Right ventricle myocardium inferior (tissue), 1 donor: ENCODE measurements at places on chromosomes 1 and 21.

- no peak for DNase-seq
These were observed 8.1 kb upstream of the TMCO2 start for GRCh38 chr1:40239626-40240025.

DNA sequence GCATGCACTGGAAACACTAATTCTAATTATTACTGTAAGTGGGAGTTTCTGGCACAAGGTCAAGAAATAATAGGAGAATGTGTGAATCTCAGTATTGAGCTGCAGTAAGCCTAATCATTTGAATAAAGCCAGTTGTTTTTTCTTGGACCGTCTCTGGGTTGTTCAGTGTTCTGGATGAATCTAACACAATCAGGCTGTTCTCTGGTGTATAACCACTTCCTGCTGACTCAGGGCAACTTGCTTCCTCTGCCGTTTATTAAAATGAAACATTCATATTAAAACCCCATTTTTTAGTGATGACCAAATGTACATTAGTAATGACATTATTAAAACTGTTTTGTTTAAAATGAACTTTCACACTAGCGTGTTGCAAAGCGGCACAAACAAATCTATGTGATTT lies 273.1 kb upstream of the SNX7 start:
- DNase-seq: no peak

- no peak for DNase-seq
These were observed 10.0 kb downstream of the GALNT2 start for GRCh38 chr1:230077011-230077410.

GRCh38 chr1:106515375-106515774 lies 541.1 kb upstream of the PRMT6 start:
- no peak for DNase-seq

GRCh38 chr1:25430967-25431881 lies 527 bp downstream of the MACO1 start:
- DNase-seq: no peak

GRCh38 chr1:236746785-236747184 lies 48.3 kb upstream of the MTR start:
- DNase-seq: no peak

- DNase-seq: no peak
These were observed 23.3 kb downstream of the PARK7 start for GRCh38 chr1:7984811-7985210.
